ENCODE measurements at places on chromosomes 12 and 14.

- peak; percentile 87 for DNase-seq
Observed at GRCh38 chr12:31736472-31736871, 7.7 kb upstream of the AMN1 start.

DNA sequence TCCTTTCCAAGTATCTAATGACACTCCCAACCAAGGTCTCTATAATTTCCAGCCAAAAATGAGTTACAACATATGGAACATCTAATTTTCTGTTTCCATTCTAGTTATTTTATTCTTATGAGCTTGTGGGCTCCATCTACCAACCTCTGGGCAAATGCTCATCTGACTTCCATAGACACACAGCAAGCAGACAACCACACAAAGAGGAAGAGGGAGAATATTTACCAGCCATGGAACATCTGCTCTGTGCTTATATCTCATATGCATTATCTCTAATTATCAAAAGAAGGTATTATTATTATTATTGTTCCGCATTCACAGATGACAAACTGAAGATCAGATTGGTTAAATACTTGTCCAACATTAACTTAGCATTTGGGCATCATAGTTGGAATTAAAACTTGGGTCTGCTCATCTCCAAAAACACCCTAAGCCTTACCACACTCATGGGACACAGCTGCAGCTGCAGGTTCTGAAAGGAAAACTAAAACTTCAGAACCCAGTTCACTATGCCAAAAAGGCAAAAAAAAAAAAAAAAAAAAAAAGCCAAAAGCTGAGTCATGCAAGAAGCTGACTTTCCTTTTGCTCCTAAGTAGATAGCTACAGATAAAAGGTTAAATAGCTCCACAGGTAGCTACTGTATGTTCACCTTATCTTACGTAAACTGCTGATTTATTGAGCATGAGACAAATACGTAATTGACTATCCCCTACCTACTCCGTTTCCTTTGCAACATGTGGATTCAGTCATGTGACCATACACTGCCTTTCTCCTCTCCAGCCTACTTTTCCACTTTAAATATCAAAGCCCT lies 23.6 kb upstream of the TCL1B start:
- DNase-seq = no peak

DNA sequence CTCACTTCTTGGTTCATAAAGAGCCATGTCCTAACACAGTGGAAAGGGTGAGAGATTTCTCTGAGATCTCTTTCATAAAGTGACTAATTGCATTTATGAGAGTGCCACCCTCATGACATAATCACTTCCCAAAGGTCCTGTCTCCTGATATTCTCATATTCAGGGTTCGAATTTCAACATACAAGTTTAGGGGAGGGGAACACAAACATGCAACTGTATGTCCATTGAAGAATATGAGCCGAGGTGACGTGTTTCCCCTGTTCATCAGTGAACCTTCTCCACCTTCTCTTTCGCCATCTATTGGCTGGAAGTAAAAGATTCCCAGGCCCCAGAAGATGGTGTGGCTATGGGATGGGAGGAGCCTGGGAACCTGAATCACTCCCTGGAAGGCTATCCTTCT lies 354.2 kb upstream of the ATP2B1 start:
- peak; percentile 8 for DNase-seq

DNA sequence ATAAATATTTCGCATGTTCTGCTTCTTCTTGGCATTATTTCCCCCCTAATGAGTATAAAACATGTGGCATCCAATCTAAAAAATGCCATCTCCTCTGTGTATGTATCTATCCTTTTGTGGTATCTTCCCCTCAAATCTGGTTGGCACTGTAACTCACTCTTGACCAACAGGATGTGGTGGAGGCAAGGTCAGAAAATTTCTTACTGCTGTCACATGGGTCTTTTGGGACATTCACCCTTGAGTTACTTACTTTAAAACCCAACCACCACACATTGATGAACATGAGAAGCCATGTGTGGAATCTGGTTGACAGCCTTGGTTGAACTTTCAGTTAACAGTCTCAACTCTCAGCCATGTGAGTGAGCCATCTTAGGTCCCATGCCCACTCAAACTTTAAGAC lies 516.9 kb downstream of the SLC16A7 start:
- DNase-seq = no peak

DNA sequence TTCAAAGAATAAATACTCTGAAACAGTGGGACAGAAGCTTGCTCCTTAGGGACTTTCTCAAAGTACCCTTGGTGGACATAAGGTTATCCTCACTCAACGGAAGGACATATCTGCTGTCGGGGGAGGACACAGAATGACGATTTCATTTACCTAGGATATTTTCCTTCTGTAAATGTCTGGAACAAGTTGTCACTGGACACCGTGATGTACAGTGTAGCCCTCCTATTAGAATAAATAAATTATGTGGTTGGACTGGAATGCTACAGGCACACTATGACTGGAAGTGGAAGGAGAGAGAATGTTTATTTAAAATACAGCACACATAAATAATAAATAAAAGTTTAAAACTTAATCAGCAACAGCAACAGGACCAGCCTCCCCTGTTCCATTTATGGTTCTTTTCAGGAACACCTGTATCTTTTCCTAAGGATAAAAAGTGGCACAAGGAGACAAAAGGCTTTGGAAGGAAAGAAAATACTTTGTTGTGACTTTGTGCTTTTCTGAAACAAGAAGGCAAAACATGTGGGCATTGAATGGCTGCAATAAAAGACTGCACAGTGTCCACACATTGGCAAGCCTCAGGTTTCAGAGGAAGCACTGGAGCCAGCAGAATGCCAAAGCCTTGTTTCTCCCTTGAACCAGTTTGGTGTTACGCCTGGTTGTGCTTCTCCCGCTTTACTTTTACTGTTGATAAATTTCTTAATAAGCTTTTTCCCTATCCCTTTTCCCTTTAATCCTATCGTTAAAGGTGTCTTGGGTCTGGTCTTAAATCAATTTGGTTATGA lies 36.8 kb downstream of the FGD4 start:
- DNase-seq = no peak

GRCh38 chr12:103566398-103566797 lies 20.7 kb upstream of the STAB2 start:
- DNase-seq = no peak

Data from suppressor macrophage treated with lipopolysaccharide for 1 hour (primary cell).